ENCODE measurements at places on chromosomes 1 and 21.

GRCh38 chr1:161305867-161306519 is 3.8 kb downstream of the MPZ start:
- peak; percentile 92 for DNase-seq

- DNase-seq = no peak
These were observed 112.5 kb downstream of the CSMD2 start for GRCh38 chr1:34052565-34052964.

- DNase-seq = no peak
These were observed 183.6 kb upstream of the KIAA0040 start for GRCh38 chr1:175376194-175376593.

DNA sequence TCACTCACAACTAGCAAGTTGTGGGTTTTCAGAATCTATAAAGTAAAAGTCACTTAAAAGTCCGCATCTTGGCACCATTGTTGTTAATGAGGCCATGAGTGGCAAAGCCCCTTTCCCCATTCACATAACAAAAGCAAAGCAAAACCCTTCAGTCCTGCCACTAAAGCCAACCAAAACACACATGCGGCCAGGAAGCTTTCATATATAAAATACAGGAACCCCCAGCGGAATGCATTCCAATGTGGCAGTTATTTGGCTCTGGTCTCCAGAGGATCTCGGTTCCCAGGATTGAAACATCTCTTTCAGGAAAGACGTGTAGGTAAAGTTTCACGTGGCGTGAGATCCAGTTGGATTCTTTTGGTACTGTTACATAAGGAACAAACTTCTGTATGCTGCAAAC is 2.5 kb upstream of the LBR start:
- DNase-seq = no peak

All from activated T-cell treated with anti-CD3 and anti-CD28 coated beads, Interleukin-2, amount 50 U/mL, for 48 hours (primary cell).